GM12878 (cell line): ENCODE measurements at places on chromosomes 7 and 10.

DNA sequence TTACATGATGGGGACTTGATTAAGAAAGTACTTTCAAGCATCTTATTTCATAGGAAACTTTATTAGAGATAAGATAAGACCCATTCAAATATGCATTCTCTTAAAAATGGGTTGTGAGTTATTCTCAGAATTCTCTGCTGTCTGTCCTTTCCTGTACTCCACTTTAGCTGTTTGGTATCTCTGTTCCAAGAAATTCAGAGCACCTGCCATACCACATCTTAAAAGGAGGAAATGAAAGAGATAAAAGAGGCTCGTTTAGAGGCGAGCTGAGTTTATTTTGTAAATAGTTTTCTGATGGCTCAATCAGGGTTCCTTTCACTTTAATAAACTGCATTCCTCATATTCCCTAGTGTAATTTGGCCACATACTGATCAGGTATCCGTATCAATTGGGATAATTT, 87.2 kb downstream of the MDFIC start:
- no peaks in the 10 kb centered on the region for H3K36me3 ChIP-seq
- no peak overlapping the region for H3K4me3 ChIP-seq
- peaks cover 21% of the 10 kb centered on the region for H3K4me1 ChIP-seq
- no peak for DNase-seq

DNA sequence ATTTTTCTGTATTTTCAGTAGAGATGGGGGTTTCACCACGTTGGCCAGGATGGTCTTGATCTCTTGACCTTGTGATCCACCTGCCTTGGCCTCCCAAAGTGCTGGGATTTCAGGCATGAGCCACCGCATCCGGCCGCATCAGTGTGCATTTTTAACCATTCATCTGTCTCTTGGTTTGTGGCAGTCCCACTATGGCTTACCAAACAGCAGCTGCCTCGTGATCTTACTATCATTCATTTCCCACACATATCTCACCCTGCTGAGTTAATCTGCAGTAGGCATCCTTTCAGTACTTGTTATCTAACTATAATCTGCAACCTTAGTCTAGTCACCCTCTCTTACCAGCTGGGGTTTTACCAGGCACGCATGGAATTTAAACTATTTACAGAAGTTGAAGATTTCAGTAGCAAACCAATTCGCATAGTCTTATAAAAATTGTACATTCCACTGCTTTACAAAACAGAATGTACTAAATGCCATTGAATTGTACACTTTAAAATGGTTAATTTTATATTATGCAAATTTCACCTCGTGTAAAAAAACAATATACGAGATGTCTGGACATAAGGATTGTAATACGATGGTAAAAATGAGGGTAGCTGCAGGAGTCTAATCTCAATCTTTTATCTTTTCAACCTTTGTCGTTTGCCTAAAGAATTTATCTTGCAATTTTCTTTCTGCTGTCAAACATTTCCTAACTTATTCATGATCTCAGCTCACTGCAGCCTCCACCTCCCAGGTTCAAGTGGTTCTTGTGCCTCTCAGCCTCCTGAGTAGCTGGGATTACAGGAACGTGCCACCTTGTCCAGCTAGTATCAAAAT, 4.6 kb upstream of the TBC1D12 start:
- H3K27me3 ChIP-seq: no peaks in the 10 kb centered on the region
- H3K4me3 ChIP-seq: no peak overlapping the region
- no peak overlapping the region for H3K27ac ChIP-seq

DNA sequence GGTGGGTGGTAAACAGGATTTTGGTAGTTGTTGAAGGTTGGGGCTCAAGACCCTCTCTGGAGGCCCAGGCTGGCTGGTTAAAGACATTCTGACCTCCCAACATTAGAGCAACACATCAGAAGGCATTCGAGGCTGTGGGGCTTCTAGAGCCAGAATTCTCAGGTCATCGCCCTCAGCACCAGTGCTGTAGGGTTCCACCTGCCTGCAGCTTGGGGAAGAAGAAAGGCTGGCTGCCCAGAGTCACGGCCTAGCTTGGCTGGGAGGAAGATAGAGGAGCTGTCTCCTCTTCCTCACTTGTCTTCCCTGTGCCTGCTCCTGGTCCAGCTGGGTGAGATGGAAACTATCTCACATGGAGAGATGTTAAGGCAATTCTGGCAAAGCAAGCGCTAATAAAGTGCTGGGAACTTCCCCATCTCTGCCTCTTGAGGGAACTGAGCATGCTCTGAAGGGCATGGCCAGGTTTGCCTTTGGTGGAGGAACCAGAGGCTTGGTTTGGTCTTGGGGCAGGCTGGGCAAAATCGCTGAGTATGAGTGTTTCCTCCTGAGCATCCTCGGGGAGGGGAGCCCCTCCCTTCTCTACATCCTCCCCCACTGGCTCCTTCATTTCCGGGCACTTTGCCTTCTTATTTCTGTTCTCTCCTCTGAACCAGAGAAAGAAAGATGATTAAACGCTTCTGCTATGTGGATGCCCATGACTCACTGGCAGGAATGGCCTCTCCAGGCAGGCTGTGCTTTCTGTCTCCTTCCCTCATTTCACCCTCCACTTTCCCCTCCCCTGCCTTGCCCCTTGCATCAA, 509.0 kb upstream of the PODXL start:
- no peaks in the 10 kb centered on the region for H3K27me3 ChIP-seq
- H3K4me1 ChIP-seq: no peaks in the 10 kb centered on the region
- no peaks in the 10 kb centered on the region for H3K36me3 ChIP-seq
- DNase-seq: no peak

- no peaks in the 10 kb centered on the region for H3K4me1 ChIP-seq
- no peak overlapping the region for H3K27ac ChIP-seq
- no peaks in the 10 kb centered on the region for H3K27me3 ChIP-seq
- H3K4me3 ChIP-seq: no peak overlapping the region
Observed at GRCh38 chr10:49748006-49748405, 14.1 kb downstream of the OGDHL start.

GRCh38 chr10:71974489-71975021, 10.4 kb downstream of the CHST3 start:
- H3K27me3 ChIP-seq: no peaks in the 10 kb centered on the region; the same call in 1 of the 2 replicates
- DNase-seq: no peak
- no peaks in the 10 kb centered on the region for H3K36me3 ChIP-seq
- peaks cover 22% of the 10 kb centered on the region for H3K4me1 ChIP-seq
